ENCODE measurements at places on chromosomes 1 and 21. TPM values are rescaled to one million over a fixed set of nuclear protein-coding genes. Genes with fewer than 3 reads are reported as not detected.
A peak's percentile ranks its signal among the peaks of the same experiment; 100 is the strongest.

- H3K27ac ChIP-seq = no peak overlapping the region
Measured at GRCh38 chr1:35222322-35223083, 29.6 kb upstream of the SFPQ start.

DNA sequence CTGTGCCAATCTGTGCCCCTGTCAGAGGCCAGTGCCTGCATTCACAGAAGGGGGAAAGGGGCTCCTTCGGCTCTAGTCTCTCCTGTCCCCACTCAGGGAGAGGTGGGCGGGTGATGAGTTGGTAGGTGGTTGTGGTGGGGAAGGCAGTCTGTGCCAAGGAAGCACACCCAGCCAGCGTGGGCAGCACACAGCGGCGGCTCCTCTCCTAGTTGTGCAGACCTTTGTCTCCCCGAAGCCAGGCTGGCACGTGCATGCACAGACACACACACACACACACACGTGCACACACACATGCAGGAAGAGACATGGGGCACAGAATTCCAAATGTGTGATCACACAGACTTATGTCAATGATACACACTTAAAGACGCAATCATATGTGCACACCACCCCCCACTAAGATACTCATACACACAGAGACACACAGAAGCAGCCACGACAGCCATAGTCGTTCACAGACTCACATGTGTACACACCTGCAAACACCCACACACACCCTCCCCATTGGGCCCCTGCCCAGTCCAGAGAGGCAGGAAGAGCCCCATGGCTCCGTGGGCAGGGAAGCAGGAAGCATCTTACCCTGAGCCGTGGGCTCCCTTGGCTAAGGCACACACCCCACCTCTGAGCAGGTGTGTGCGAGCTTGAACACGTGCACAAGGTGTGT, 16.4 kb downstream of the RIMS3 start:
- H3K4me1 ChIP-seq = peaks cover 5% of the 10 kb centered on the region
- no peak overlapping the region for H3K27ac ChIP-seq
- no peak for DNase-seq
- peaks cover 20% of the 10 kb centered on the region for H3K27me3 ChIP-seq

DNA sequence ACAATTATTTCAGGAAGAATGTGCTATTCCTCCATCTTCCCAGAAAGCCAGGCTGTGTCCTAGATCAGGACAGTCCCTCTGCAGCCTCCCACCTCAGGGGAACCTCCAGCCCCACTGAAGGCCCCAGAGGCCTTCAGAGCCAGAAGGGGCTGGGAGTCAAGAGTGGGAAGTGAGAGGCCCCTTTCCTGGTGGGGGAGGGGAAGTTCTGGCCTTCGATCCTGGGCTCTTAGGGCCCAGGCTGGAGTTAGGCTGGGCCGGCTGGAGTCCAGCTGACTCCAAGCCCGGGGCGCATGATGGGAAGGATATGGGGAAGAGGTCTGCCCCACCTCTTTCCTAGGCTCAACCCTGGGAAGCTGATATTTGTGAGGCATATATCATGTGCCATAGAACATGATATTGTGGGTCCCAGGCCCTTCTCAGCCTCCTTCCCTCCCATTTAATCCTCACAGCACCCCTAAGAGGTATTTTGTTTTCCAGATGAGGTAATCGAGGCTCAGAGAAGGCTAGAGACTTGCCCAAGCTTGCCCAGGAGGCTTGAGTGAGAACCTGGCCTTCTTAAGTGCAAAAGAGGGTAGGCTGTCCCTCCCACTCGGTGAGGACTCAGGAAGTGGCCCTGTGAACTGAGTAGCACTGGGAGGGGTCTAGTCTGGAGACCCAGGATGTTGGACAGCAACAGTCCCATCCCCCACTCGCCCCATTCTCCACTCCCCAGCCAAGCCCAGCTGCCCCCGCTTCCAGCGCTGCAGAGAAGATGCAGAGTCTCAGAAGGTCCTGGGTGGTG, 18.6 kb upstream of the HSPG2 start:
- peaks cover 6% of the 10 kb centered on the region for H3K27me3 ChIP-seq
- H3K36me3 ChIP-seq = no peaks in the 10 kb centered on the region
- no peak overlapping the region for H3K4me3 ChIP-seq
- no peak for DNase-seq
- H3K27ac ChIP-seq = peak overlapping the region; percentile 93

- H3K4me3 ChIP-seq = no peak overlapping the region
- no peaks in the 10 kb centered on the region for H3K27me3 ChIP-seq
- no peak for DNase-seq
- H3K4me1 ChIP-seq = peaks cover 36% of the 10 kb centered on the region
- peak overlapping the region; percentile 83 for H3K27ac ChIP-seq
Measured at GRCh38 chr1:30735668-30736498, 12.5 kb upstream of the MATN1 start.

Gene PAPPA2
- total RNA-seq = 0.17 TPM

Gene GPR137B
- 13.6 TPM for total RNA-seq

Gene SH2D1B
- 0.13 TPM for total RNA-seq

Gene FALEC
- 1.1 TPM for total RNA-seq

Gene ANKRD35
- total RNA-seq = not detected

Data from T-helper 17 cell (primary cell).